ENCODE measurements at places on chromosomes 7 and 10. TPM values are rescaled to one million over a fixed set of nuclear protein-coding genes. Genes with fewer than 3 reads are reported as not detected.

Gene BLOC1S2
- 39.3 TPM for total RNA-seq

Gene CNTNAP2
- 0.09 TPM for total RNA-seq

Gene NKX2-3
- total RNA-seq, result not detected

Gene RBM20
- total RNA-seq, result 1.6 TPM

Gene ACSM6
- not detected for total RNA-seq

Gene SLC26A5
- 2.3 TPM for total RNA-seq

Gene SLC39A12
- not detected for total RNA-seq

Gene GNGT1
- total RNA-seq, result not detected

Gene TMEM213
- total RNA-seq, result not detected

Gene GPER1
- total RNA-seq, result 0.86 TPM

Gene IL6
- 0.17 TPM for total RNA-seq

Gene NXPH1
- not detected for total RNA-seq

Gene SORBS1
- 3.7 TPM for total RNA-seq

Gene NEBL
- 0.22 TPM for total RNA-seq

Gene FAM241B
- 0.09 TPM for total RNA-seq

Gene THSD7A
- 28.3 TPM for total RNA-seq

Gene TAX1BP1
- total RNA-seq, result 72.5 TPM
